ENCODE measurements at places on chromosomes 5 and 9.

DNA sequence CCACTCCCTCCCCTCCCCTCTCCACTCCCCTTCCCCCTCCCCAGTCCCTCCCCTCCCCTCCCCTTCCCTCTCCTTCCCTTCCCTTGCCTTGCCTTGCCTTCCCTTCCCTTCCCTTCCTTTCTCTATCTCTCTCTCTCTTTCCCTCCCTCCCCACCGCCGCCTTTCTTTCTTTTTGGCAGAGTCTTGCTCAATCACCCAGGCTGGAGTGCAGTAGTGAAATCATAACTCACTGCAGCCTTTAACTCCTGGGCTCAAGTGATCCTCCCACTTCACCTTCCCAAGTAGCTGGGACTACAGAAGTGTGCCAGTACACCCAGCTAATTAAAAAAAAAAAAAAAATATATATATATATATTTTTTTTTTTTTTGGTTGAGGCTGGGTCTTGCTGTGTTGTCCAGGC lies 45.5 kb downstream of the IL31RA start:
- DNase-seq: no peak

- no peak for DNase-seq
Measured at GRCh38 chr5:50553560-50553984, 112.5 kb upstream of the EMB start.

GRCh38 chr5:6201631-6202030 lies 176.7 kb downstream of the MED10 start:
- DNase-seq: no peak

GRCh38 chr5:20307391-20307790 lies 319.4 kb upstream of the CDH18 start:
- no peak for DNase-seq

DNA sequence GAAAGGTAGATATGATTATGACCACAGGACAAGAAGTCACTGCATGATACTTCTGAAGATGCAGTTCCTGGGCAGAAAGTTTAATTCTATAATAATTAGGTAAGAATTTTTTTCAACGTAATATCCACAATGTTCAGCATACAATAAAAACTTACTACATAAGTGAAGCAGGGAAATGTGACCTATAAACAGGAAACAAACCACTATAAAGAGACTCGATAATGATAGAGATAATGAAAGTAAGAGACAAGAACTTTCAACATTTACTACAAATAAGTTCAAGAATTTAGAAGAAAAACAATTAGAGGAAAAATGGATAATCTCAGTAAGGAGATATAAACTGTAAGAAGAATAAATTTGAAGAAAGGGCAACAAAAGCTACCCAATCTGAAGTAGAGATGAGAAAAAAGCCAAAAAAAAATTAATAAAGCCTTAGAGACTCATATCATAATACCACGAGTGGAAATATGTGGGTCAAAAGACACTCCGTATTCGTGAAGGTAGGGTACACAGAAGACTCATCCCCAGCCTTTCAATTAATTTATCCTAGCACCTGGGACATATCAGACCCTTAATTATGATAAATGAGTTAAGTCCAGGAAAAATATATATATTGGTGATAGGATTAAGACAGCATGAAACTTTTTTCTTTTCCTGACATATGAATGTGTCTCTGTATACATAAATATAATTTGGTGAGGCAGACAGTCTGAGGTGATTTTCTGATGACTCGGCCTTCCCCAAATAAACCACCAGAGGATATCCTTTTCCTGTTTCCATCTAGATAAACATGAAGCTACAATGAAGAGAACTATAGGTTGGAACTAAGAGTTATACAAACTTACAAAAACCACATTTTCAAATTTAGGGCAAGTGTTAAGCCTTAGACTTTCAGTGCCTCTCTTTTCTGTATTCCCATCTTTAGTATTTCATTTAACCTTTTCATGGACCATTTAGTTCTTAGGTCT lies 120.4 kb downstream of the RAPGEF6 start:
- DNase-seq: no peak

GRCh38 chr9:98235126-98235525 lies 20.3 kb downstream of the TBC1D2 start:
- DNase-seq: no peak
